COR-L47 (cell line): ENCODE measurements at places on chromosomes 4 and X.

DNA sequence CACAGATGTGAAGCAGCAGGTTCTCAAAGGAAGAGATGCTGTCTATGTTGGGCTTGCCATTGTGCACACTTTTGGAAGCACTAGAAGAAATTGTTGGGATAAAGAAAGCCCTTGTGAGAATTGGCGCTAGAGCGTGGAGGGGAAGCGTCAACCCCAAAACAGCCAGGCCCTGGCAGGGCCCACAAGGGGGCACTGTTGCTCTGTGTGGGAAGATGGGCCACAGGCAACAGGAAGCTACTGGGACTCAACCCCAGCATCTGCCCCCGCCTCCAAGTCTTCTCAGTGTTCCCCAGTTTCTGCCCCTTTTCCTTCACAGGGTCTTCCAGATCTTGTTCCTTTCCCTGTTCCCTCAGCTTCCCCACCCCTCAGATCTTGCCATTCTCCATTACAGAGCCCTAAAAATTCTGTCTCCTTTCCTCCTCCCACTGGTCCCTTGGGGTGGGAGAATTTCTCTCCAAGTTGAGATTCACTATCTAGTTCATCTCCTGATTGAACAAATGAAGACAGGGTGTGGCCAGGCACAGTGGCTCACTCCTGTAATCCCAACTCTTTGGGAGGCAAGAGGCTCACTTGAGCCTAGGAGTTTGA lies 85.5 kb downstream of the STARD8 start:
- peak; percentile 27 for DNase-seq

DNA sequence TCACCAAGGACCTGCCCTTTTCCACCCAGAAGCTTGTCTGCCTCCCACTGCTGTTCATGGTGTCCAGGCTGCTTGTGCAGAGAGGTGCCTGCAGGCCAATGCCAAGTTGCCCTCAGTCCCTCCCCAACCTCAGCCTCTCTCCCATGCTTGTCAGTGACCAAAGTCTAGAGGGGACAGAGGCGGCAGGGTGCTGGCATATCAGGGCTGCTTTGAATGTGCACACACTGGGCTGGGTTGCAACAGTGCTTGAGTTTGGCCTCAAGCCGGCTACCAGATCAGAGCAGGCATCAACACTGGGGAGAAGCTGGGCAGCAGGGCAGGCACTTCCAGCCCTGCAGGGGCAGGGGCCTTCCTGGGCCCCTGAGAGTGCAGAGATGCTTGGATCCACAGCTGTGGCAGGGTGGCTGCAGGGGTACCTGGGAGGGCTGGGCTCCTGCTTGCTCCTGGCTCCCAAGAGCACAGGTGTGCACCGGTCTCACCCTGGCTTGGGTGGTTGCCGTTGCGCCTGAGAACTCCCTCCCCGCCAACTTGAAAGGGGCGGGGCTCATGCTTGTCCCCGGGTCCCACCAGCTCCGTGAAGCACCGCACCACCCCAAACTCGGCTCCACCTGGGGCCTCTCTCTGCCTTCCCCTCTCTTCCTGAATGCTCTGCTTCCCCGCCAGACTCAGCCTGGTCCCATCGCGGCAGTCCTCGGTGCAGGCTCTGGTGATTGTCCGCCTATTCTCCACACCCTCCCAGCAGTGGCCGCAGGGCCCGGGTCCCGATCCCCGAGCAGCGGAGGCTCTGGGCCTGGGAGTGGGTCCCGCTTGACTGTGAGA lies 1681.9 kb upstream of the ADGRL3 start:
- no peak for DNase-seq

GRCh38 chrX:1281521-1281920 lies 12.9 kb downstream of the CSF2RA start:
- no peak for DNase-seq

DNA sequence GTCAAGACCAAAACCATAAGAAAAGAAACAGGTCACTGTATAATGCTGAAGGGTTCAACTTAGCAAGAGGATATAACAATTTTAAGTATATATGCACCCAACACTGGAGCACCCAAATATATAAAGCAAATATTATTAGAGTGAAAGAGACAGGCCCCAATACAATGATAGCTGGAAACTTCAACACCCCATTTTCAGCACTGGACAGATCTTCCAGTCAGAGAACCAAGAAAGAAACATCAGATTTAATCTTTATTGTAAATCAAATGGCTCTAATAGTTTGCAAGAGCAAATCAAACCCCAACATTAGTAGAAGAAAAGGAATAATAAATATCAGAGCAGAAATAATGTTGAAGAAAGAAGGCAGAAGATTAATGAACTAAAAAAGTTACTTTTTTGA lies 36.2 kb downstream of the MAGED4 start:
- no peak for DNase-seq

GRCh38 chrX:68238568-68238967 lies 194.7 kb downstream of the OPHN1 start:
- no peak for DNase-seq

DNA sequence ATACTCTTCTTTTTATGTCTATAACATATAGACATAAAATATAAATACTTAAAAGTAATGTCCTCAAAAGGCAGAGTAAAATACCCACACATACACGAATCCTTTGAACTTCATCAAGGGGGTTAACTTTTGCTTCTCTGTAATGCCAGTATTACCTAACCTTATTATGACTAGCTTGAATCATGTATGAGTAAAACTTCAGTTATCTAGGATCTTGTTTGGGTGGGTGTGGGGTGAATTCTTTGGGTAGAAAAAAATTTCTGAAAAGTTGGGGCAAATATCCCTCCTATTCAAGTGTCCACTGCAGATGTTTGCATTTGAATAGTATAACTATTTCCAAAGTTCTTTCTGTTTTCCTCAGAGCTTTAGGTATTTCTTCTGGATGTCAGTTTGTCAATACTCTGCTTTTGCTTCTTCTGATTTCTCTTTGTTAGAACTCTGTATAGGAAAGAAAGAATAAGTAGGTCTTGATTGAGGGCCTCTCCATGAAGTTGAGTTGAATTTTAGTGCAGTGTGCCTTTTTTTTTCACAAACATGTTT lies 173.8 kb downstream of the ADGRL3 start:
- DNase-seq, result no peak

- DNase-seq, result no peak
Observed at GRCh38 chrX:96575011-96575410, 109.6 kb upstream of the DIAPH2 start.

DNA sequence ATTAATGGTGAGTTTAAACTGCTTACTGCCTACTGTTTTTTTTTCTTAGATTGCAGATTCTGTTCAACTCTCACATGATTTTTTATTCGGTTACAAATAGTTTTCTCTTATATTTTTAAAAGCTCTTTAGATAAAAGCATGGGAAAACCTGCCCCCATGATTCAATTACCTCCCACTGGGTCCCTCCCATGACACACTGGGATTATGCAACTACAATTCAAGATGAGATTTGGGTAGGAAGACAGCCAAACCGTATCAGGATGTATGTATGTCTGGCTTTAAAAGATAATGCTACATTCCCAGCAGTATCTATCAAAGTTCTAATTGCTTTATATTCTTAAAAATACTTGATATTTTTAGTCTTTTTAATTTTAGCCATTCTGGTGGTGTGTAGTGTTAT lies 131.5 kb downstream of the JADE1 start:
- DNase-seq, result no peak

GRCh38 chr4:8694226-8694625 lies 101.7 kb downstream of the CPZ start:
- no peak for DNase-seq

GRCh38 chrX:148037020-148037419 lies 55.9 kb downstream of the FMR1NB start:
- no peak for DNase-seq

DNA sequence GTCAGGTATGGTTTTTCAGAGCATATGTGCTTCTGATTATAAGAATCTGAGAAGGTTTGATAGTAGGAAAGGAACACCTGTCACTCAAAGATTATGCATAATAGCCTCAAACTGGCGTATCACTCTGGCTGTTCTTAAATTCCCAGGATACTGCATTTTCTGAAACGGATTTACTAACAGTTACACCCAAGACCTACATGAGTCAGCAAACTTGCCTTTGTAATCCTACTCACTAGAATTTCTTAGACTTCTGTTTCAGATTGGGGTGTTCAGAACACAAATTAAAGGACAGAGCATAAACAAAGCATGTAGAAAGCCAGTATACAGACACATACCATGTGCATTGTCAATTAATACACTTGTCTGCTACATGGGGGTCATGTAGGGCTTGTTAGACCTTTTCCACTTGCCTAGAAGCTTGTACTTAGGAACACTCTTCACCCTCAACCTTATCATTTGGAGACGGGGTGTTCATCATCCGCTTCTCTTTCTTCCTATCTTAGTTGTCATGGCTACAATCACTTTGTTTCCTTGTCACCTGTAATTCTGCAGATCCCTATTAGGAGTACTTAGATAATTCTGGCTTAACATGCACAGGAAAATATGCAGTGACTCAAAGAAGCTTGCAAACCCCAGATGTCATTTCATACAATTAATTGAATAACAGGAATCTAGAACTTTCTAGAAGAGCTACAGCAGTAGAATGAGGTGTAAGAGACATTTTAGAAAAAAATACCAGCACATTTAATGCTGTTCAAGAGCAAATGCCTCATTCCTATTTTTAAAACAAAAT lies 593.0 kb upstream of the TENM3 start:
- no peak for DNase-seq

GRCh38 chr4:71501992-71502391 lies 163.2 kb downstream of the SLC4A4 start:
- no peak for DNase-seq

DNA sequence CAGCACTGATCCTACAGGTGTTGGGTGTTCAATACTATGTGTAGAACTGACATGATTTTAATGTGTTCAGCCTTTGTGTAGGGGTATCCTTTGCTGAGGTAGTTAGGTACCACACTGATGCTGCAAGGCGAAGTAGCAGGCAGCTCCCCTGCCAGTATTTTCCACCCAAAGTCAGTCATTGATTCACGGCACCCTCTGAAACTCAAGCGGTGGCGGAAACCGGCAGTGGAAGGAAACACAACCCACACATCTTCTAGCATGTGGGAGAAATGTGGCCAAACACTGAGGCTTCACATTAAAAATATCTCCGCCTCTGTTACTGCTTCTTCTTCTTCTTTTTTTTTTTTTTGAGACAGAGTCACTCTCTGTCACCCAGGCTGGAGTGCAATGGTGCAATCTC lies 126.3 kb downstream of the AASDH start:
- DNase-seq, result no peak

GRCh38 chrX:38961936-38962335 lies 160.7 kb downstream of the MID1IP1 start:
- DNase-seq, result no peak

DNA sequence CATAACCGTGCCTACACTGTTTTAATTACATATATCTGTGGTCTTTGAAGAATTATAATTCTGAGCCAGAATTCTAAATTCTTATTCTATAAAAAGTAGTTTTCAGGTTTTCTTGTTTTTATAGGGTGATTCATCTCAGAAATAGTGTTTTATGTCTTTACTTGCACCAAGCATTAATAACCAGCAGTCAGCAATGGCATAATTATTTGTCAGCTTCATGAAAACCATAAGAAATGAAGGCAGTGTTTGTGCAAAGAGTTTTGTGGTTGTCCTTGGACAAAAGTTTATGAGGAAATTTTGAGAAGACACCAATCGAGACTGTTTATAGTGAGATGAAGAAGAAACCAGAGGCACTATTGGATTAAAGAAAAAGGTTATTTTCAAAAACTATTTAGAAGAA lies 37.2 kb downstream of the EDNRA start:
- DNase-seq, result no peak
